ENCODE measurements at places on chromosomes 2 and 18.

- no peak for DNase-seq
Observed at GRCh38 chr2:194721227-194721626, 935.8 kb upstream of the SLC39A10 start.

DNA sequence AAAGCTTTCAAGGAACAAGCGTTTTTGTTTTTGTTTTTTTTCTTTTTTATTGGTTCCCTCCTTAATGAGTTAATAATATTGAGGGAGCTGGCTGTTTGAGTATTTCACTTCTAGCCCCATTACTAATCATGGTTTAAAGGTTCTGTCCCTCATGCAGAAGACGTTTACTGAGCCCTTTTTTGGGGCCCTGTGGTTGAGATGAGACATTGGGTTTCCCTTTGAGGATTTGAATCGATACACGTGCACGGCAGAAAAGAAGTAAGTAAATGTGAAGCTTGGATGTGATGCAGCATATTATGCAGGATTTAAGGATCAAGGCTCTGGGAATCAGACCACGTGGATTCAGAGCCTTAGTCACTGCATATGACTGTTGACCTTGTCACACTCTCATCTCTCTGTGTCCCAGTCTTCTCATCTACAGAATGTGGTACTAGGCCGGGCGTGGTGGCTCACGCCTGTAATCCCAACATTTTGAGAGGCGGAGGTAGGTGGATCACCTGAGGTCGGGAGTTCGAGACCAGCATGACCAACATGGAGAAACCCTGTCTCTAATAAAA lies 1.0 kb upstream of the CHST10 start:
- DNase-seq = no peak

GRCh38 chr2:120917886-120918285 lies 182.2 kb downstream of the GLI2 start:
- no peak for DNase-seq

- peak; percentile 76 for DNase-seq
Observed at GRCh38 chr2:172972005-172972619, 103.5 kb upstream of the MAP3K20 start.

GRCh38 chr2:60794271-60794863 lies 38.3 kb downstream of the PAPOLG start:
- DNase-seq = no peak

DNA sequence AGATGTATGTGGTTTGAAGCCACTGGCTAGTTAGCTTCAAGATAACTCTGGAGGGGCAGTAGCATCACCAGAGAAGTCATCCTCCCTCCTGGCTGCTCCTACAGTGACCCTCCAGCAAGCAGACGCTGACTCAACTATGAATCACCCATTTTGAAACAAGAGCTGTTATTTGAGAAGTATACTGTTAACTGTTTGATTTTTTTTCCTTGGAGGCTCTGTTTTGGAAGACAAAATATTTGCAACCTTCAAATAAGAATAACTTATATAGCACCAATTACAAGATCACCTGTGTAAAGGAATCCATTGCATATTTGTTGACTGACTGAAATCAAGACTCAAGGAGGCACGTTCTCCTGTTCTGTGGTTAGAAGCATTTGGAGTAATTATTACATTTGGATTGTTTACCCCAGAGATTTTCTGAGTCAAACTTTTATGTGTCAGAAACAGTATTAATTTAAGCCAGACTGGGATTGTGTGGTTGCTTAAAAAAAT lies 313.8 kb downstream of the MTX2 start:
- DNase-seq = no peak

GRCh38 chr2:10304458-10305253 lies 2.0 kb downstream of the HPCAL1 start:
- peak; percentile 49 for DNase-seq

DNA sequence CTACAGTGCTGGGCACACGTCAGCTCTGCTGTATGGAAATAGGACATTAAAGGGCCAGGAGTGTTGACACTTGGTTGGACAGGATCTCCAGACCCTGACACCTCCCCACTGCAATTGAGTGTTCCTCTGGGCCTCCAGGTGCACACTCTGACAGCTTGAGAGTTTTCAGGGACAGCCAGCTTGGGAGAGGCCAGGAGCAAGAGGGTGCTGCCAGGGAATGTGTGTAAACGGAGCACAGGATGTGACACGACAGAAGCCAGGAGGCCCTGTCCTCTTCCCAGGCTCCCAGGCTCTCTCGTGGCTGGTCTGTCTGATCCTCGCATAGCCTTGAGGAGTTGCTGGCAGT lies 318.1 kb upstream of the HS6ST1 start:
- no peak for DNase-seq

- DNase-seq = peak; percentile 21
Observed at GRCh38 chr18:11951390-11951851, 29.9 kb upstream of the IMPA2 start.

DNA sequence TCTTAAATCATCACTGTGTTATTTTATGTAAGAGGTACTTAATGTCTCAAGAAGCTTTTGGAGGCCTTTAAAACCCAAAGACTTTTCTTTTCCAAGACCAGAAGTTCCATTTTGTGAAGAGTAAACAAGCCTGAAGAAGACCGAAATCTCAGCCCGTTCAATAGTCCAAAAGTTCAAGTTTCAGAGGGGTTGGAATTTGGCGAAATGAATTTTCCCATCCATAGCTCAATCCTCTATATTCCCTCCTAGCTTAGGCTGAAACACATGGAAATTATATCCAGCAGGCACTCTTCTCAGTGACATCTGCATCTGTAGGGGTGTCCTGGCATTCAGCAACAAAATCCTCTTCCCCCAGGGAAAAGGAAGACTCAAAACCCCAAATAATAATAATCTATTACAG lies 344.6 kb downstream of the ARHGAP15 start:
- DNase-seq = no peak

GRCh38 chr2:12036640-12036983 lies 290.2 kb downstream of the LPIN1 start:
- DNase-seq = no peak

GRCh38 chr2:176614930-176615329 lies 345.7 kb downstream of the MTX2 start:
- DNase-seq = no peak

GRCh38 chr2:239762655-239763269 lies 262.4 kb downstream of the NDUFA10 start:
- no peak for DNase-seq

GRCh38 chr2:133426791-133427190 lies 141.5 kb downstream of the NCKAP5 start:
- DNase-seq = no peak

DNA sequence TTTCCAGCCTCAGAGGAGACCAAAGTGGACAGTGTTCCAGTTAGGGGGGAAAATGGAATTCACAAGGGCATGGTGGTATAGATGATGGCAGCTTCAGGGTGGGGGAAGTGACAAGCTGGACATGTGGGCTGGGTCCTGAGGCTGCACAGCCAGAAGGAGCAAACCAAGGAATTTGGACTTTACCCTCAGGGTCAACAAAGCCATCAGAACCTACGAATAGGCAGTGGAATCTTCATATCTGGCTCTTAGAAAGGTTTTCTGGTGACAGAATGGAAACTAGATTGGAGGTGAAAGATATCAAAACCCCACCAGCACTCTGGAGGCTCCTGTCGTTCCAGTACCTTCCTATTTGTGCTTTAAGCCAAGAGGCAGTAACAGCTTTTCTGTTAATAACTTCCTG lies 127.1 kb downstream of the SETBP1 start:
- DNase-seq = no peak

GRCh38 chr2:66523990-66524389 lies 89.1 kb downstream of the MEIS1 start:
- no peak for DNase-seq

- DNase-seq = no peak
Observed at GRCh38 chr2:121722479-121722878, 14.2 kb downstream of the NIFK start.

- DNase-seq = no peak
Observed at GRCh38 chr2:15949551-15949950, 9.2 kb downstream of the MYCN start.

DNA sequence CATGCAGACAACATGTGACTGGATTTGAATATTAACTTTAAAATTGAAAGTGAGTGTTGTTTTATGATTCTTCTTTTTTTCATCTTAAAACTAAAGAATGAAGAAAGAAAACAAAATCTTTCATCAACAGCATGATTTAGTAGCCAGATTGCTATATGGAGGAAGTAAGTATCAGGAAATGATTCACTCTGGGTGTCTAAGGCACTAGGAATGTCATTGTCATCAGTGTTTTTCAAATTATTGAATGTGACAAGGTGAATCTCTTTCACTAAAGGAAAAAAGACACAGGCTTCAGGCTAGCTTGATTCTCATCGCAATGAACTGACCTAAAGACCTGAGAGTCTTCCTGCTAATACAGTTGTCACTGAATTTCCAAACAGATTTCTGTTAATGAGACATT lies 430.1 kb downstream of the FBXO15 start:
- DNase-seq = no peak

DNA sequence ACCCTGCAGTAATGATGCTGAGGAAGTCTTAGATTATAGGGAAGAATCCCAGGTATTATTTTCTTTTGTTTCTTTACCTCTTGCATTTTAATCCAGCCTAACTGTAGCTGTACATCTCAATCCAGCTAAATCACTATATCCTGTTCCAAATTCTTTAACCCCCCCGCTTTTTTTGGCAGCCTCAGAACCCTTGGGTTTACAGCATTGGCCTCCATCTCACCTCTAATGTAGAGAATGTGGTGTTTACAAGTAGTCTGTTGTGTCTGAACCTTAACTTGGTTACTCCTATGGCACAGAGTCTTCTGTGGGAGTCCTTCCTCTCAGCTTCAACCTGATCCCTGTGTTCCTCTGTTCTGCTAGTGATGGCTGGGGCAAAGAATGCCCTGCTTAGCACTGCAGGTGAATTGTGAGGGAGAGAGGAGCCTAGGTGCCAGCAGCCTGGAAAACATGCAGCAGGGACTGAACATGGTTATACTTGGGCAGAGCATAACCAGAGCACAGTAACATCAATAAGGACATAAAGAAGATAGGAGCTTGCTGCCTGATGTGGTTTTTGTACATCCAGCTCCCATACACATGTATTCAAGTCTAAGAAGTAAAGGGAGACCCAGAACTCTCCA lies 130.2 kb downstream of the FAM124B start:
- DNase-seq = no peak

DNA sequence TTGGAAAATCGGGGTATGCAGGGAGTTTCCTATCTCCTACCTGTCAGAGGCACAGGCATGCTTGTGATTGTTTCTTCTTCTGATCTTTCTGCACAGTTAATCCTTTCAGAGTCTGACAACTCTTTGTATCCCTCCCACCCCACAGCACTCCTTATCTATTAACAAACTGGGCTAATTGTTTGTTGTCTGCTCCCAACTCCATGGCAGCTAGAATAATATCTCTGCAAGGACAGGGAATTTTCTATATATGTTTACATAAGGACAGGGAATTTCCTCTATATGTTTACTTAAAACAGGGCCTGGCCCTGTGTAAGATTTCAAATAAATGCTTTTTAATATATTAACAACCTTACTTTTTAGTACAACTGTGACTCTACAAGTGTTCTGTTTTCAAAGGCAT lies 36.0 kb upstream of the VRK2 start:
- DNase-seq = no peak

DNA sequence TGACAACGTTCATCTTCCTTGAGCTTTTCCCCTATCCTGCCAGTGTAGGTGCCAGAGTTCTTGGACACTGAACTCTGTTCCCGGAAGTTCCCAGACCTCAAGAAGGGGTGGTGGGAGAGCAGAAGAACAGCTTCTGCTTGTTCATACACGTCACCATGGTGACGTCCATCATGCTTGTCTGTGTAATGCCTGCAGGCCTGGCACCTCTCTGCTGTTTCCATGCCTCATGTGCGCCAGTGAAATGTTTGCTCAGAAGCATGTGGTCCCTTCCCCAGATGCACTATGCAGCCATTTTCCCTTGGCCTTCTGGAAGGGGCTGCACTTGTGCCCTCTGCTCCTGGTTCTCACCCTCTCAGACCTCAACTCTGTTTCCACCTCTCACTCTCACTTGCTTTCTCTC lies 210.8 kb upstream of the NABP1 start:
- DNase-seq = no peak

DNA sequence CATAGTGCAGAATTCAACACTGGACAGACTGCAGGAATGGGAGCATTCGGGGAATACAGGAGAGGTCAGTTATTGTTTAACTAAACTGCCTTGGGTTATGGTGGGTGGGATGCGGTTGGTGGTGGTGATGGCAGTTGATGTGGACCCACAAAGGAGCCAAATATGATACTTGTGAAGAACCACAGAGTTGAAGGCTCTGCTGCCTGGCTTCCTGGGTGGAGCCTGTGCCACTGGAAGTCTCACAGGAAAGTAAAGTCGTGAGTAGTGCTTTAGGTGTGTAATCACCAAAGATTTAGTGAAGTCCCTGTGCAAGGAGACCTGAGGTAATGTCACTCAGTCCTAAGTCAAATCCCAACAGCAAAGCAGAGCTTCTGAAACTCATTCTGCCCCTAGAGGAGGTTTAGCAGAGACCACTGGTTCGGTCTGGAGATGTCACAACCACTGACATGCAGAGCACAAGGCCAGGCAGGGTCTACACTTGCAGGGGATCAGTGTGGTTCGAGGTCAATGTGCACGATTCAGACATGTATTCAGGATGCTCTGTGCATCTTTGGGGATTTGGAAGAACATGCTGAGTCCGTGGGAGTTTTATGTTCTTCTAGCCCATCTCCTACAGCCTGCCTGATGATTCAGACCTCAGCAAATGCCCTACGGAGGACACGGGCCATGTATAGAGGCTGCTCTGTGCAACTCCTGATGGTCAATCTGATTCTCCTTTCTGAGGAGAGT lies 1150.9 kb downstream of the RPIA start:
- DNase-seq = no peak

GRCh38 chr2:6554466-6554865 lies 311.2 kb downstream of the CMPK2 start:
- no peak for DNase-seq

GRCh38 chr2:133790711-133791110 lies 222.4 kb upstream of the NCKAP5 start:
- no peak for DNase-seq

- no peak for DNase-seq
Observed at GRCh38 chr2:64369706-64370105, 84.3 kb upstream of the LGALSL start.

- DNase-seq = no peak
Observed at GRCh38 chr2:139544186-139544851, 764.1 kb upstream of the NXPH2 start.

- no peak for DNase-seq
Observed at GRCh38 chr2:42558827-42559226, 9.6 kb upstream of the MTA3 start.

DNA sequence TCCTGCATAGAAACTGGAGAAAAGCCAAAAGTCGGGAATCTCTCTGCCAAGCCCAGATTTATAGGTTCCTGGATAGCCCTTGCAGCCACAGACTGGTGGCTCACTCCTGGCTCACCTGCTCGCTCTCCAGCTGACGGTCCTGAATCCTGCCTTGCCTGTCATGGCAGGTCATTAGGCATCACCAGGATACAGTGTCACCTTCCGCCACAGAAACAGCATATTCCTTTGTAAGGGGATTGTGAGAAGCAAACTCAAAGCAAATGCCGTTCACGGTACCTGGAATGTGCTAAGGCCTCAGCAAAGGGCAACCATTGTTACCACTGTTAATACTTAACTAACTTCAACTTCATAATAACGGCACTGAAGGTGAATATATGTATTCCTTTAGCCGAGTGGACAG lies 57.1 kb upstream of the GPR45 start:
- DNase-seq = no peak
